Activated CD8-positive, alpha-beta memory T cell treated with anti-CD3 and anti-CD28 coated beads for 4 hours (primary cell): ENCODE measurements at places on chromosomes 4 and X.

GRCh38 chr4:28225050-28225449, 1364.4 kb downstream of the STIM2 start:
- DNase-seq, result no peak

DNA sequence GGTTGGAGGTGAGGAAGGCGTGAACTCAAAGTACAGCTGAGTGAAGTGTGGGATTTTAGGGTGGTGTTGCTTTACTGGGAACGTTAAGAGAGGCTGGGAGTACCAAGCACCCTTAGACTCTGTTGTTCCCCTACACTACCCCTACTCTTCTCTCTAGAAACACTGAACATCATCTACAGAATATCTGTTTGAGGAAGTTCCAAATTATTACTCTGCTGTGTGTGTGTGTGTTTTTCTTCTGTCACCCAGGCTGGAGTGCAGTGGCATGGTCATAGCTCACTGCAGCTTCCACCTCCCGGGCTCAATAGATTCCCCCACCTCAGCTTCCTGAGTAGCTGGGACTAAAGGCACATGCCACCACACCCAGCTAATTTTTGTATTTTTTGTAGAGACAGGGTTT, 76.7 kb upstream of the AP1S2 start:
- DNase-seq, result no peak

DNA sequence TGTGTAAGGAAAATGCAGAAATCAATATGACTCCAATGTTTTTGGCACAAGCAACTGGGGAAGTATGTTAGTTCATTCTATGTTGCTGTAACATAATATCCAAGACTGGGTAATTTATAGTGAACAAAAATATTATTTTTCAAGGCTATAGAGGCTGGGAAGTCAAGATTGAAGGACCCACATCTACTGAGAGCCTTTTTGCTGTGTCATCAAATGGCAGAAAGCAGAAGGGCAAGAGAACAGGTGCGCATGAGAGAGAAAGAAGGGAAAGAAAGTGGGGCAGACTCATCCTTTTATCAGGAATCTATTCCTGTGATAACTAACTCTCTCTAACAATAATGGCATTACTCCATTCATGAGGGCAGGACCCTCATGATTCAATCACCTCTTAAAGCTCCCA, 237.2 kb downstream of the FAT4 start:
- DNase-seq, result no peak

DNA sequence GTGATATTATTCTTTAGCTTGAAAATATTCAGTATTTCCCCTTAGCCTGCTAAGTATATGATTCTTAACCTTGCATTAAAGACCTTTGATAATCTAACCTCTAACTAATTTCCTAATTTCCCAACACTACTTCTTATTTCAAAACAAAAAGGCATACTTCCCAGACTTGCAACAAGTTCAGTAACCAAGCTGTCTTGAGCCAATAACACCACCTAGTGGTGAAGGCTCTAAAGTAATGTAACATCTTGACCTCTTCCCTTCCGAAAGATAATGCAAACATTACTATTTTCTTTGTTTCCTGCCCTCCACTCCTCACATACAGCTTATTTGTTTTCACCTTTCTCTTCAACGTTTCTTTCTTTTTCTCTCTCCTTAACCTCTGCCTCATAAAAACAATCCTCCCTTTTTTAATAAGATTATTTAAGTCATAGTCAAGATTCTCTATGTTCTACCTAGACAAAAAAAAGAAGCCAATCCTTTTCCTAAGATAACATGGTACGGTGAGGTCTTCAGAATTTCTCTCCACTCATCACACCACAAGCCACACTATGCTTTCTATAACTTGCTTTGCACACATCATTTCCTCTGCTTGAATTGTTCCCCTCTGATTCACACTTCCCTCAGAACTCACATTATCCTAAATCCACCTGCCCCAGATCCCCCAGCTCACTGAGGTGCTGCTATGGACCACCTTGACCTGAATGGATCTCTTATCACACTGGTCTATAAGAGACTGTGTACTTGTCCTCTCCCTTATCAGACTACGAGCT, 3.5 kb downstream of the FAT1 start:
- DNase-seq, result no peak

- DNase-seq, result no peak
These were observed 192.9 kb downstream of the ARHGAP10 start for GRCh38 chr4:147924604-147925412.

GRCh38 chr4:174316954-174317353, 33.2 kb downstream of the CEP44 start:
- no peak for DNase-seq

GRCh38 chr4:44927399-44928380, 201.3 kb upstream of the GNPDA2 start:
- no peak for DNase-seq

DNA sequence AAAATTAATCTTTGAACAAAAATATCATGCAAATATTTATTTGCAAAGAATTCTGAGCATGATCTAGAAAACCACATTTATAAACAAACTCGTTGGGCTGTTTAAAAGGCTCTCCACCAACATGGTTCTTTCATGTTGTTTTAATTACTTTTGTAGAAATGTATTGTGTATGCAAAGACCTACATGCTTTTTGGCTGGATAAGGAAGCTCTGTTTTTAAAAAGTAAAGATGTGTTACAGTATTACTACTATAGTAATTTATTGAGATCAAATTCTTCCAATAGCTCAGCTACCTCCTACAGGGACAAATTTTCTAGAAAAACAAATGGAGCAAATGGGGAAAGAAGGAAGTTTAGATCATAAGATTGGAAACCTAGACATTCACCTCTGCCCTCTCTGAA, 177.5 kb upstream of the TTC29 start:
- DNase-seq, result no peak

- DNase-seq, result no peak
These were observed 261.5 kb downstream of the DCHS2 start for GRCh38 chr4:154230091-154230490.

GRCh38 chrX:45697591-45697990, 496.9 kb upstream of the DIPK2B start:
- DNase-seq, result no peak

DNA sequence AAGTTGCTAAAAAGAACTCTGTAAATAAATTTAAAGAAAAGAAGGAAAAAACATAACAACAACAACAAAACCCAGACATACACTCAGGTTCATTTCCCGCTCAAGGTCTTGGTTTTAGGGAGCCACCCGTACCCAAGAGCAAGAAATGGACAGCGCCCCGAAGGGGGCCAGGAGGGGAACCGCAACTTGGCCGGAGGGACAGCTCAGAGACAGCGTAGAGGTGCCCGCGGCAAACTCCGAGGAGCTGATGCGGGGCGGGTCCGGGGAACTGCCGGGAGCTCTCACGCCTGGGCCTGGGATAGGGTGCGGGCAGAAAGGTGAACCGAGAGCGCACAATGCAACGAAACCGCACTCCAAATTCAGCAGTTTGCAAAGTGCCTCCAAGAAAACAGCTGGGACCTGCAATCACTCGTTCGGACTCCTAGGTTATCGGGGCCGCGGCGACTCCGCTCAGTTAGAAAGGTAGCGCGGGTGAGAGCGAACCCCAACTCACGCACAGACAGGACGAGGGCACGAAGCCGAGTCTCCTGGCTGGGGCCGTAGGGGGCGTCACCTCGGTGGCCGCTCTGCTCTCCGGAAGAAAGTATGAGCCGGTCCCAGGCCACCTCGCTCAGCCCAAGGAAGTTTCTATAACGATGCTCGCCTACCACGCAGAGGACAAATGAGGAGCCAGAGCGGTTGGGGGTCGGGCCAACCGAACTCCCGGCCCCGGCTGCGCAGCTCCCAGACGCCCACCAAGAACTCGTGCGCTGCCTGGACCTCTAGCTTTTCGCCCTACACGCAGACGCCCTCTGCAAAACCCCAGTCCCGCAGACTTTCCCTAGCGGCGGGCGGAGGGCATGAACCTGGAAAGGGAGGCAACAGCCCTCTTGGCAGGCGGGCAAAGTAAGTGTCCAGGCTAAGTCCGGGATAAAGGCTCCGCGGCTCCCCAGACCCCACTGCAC, 1.4 kb downstream of the NDNF start:
- no peak for DNase-seq

- DNase-seq, result no peak
These were observed 34.7 kb downstream of the RLIM start for GRCh38 chrX:74579597-74580198.

DNA sequence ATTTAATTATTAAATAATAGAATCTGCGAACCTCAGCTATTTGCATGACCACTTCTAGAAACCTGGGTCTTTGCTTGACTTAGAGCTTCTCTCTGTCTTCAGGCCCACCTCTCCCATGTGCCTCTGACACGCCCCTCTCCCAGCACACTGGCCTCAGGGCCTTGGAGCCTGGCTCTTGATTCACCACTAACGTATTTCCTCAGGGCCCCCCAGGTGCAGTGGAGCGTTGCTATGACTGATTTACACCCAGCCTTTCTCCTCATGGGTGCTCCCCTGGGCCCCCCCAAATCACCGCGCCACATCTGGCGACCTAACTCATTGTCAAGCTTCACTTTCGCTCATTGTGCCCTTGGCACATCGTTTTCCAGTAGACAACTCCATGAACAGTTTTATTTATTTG, 37.9 kb upstream of the TENM3 start:
- DNase-seq, result no peak

- no peak for DNase-seq
These were observed 53.4 kb upstream of the PITX2 start for GRCh38 chr4:110676241-110676640.

- no peak for DNase-seq
These were observed 137.9 kb upstream of the ZXDB start for GRCh38 chrX:57453901-57454300.

DNA sequence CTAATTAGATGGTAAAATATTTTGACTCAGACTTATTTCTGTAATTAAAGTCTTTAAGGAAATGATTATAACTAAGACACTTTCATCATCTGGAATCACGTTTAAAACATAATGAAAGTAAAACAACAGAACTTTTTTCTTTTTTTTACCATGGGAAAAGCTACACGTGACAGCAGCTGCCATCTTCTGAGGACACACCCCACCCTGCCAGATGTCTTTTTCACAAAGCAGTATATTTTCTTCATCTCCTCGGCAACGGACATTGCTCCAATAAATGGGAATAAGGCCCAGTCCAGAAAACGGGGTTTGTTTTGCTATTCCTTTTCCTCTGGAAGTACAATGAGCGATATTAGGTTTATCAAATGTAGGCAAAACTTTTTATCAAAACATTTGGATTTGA, 17.5 kb downstream of the PRSS12 start:
- no peak for DNase-seq

DNA sequence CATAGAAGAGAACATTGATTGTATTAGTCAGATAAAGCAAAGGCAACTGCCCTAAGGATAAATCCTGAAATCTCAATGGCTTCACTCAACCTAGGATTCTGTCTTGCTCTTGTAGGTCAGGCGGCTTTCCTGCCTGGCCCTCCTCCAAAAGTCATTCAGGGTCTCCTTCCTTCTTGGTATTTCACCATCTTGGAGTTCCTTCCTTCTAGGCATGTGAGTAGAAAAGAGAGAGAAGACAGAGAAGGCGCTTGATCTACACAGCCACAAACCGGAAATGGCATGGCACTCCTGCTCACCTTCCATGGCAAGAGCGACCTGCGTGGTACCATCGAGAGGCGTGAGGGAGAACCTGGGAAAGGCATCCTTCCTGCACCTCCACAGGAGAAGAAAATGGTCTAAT, 45.3 kb upstream of the HELT start:
- DNase-seq, result no peak

GRCh38 chr4:52780206-52780605, 29.0 kb upstream of the ERVMER34-1 start:
- no peak for DNase-seq

DNA sequence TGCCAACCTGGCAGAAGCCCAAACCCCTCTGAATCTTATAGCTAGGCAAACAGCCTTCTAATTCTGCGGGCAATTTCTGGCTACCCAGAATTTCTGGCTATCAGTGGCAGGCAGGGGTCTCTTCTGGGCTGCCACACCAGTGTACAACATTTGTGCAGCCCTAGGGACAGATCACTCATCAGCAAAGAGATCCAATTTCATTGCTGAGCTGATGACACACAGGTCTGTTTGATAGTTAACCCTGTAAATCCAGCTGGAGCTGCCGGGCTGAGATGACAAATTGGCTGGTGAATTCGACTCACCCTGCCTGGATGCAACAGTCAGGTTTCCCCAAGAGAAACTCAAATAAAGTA, 2.4 kb downstream of the MID1 start:
- no peak for DNase-seq

- DNase-seq, result no peak
These were observed 215.0 kb downstream of the SCFD2 start for GRCh38 chr4:53150631-53151488.

DNA sequence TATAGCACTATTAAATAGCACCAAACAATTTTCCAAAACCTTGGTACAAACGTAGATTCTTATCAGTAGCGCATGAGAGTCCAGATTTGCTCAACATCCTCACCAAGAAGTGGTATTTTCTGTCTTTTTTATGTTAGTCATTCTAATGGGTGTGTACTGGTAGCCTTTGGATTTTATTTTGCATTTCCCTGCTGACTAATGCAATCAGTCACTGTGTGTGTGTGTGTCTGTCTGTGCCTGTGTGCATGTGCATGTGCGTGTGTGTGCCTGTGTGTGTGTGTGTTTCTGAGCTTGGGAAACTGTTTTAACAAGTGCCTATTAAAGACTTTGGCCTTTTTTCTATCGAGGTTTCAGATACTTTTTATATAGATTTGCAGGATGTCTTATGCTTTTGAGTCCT, 82.2 kb upstream of the MAGEA10 start:
- DNase-seq, result no peak

GRCh38 chrX:26848511-26848910, 614.6 kb downstream of the PPP4R3C start:
- no peak for DNase-seq

DNA sequence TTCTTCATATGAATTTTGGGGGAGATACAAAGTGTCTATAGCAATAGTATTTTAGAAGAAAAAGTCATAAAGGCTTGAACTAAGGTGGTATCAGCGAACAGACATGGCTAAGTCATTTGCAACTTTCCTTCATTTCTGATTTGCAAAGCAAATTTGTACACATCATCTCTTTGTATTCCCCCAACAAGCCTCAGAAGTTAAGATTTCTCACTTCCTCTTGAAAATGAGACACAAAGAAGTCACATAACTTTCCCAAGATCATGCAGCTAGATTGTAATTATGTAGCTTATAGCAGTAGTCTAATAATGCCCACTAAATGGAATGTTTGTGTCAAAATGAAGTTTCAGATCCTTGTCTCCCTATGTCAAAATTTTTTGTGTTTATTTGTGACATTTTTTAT, 709.8 kb upstream of the HS3ST1 start:
- DNase-seq, result no peak

- DNase-seq, result peak; percentile 14
These were observed 784 bp downstream of the MAP7D3 start for GRCh38 chrX:136250191-136251040.

DNA sequence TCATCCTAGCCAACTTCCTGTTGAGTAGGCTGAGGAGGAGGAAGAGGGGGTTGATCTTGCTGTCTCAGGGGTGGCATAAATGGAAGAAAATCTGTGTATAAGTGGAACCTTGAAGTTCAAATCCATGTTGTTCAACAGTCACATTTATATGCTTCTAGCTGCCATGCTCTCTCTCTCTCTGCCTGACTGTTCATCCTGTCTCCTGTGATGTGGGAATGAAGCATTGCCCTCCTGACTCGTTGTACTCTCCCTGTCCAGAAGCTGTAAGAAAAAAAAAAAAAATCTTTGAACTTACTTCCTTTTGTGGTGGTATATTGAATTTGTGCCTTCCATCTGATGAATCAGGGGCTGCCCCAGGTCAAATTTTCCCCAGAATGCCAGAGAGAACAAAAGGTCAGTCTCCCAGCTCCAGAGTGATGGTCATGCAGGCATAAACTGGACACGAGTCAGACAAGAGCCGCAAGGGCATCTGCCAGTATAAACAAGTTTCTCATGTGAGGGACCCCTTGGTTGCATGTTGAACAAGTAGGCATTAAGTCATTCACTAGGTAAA, 257.0 kb downstream of the IDS start:
- DNase-seq, result no peak

GRCh38 chr4:112327965-112328733, 31.0 kb downstream of the ALPK1 start:
- DNase-seq, result no peak
